ENCODE measurements at places on chromosomes 4 and X.

GRCh38 chrX:75096331-75096730, 59.8 kb downstream of the ABCB7 start:
- DNase-seq, result no peak

GRCh38 chr4:7202411-7202810, 10.1 kb downstream of the SORCS2 start:
- DNase-seq, result no peak

- no peak for DNase-seq
Measured at GRCh38 chr4:26048378-26048882, 134.4 kb downstream of the SMIM20 start.

GRCh38 chrX:112056886-112057285, 25.7 kb downstream of the TRPC5 start:
- DNase-seq, result no peak

DNA sequence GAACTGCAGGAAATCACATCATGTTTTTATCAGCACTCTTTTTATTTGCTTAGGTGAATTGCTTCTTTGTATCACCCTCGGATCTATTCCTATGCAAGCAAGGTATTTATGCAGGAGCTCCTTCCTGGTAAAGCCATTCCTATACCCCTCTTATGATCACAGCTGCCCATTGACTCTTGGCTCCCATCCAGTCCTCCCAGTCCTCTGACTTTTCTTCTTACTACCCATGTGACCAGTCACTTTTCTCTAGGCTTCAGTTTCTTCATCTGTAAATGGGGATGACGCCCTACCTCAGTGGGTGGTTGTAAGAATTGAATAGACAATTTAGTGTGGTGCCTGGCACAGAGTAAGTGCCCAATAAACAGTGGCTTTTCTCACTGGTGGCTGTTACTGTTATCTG, 144.9 kb downstream of the FHIP1A start:
- DNase-seq, result no peak

- DNase-seq, result no peak
Measured at GRCh38 chr4:57405359-57405758, 295.2 kb upstream of the IGFBP7 start.

- DNase-seq, result no peak
Measured at GRCh38 chr4:71259911-71260331, 78.9 kb upstream of the SLC4A4 start.

- DNase-seq, result no peak
Measured at GRCh38 chr4:176034499-176034898, 31.1 kb upstream of the WDR17 start.

- DNase-seq, result no peak
Measured at GRCh38 chr4:149604827-149605226, 210.8 kb downstream of the IQCM start.

DNA sequence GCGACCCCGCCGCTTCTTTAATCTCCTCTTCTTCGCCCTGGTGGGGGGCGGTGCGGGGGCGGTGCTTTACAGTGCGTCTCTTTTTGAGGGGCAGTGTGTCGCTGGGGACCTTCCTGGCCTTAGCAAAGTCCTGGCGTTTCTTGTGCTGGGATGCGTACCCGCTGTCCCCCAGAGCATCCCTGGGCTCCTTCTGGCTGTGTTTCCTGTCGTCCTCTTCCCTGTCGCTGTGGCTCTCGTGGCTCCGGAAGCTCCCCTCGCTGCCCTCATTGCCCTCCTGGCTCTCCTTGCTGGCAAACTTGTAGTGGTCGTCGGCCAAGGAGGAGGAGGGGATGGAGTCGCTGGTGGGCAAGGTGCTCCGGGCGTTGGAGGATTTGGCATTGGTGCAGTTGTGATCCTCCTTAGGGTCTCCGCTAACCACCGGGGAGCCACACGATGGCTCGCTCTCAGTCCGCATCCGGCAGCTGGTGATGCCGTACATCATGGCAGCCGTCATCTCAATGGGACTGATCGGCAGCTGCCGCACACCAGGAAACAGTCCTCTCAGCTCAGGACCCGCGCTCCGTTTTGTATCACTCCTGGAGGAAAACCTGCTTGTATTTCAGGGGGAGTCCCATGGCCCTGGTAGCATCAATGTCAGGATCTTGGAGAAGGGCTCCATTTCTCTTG, 30.4 kb upstream of the TMSB15A start:
- DNase-seq, result no peak

- DNase-seq, result no peak
Measured at GRCh38 chr4:19300213-19300612, 951.5 kb upstream of the SLIT2 start.
